ENCODE measurements at places on chromosomes 1 and 21. TPM values are rescaled to one million over a fixed set of nuclear protein-coding genes. Genes with fewer than 3 reads are reported as not detected.
A peak's percentile ranks its signal among the peaks of the same experiment; 100 is the strongest.

- H3K4me1 ChIP-seq, result no peaks in the 10 kb centered on the region
- peaks cover 30% of the 10 kb centered on the region for H3K27me3 ChIP-seq
- DNase-seq, result no peak
- no peak overlapping the region for H3K27ac ChIP-seq
- no peak overlapping the region for H3K4me3 ChIP-seq
Observed at GRCh38 chr1:62312698-62313097, 6.5 kb downstream of the KANK4 start.

DNA sequence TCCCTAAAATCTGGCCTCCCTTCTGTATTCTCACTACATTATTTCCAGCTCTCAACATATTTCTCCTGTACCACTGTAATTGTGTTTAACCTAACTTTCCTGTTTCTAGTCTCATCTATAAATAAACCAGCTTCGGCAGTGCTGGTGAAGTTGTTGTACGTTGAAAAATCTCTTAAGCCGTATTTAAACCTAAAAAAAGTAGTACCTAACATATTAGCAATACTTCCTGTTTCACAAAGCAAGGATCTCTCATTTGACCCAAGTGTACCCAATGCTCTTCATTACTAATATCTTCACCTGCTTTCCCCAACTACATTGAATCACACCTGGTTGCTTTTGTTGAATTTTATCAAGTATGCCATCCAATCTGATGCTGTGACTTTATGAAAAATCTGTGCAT is 42.2 kb upstream of the RGS21 start:
- no peaks in the 10 kb centered on the region for H3K36me3 ChIP-seq
- no peaks in the 10 kb centered on the region for H3K4me1 ChIP-seq
- DNase-seq, result no peak
- no peak overlapping the region for H3K27ac ChIP-seq
- H3K4me3 ChIP-seq, result no peak overlapping the region
- no peaks in the 10 kb centered on the region for H3K27me3 ChIP-seq

- no peak overlapping the region for H3K27ac ChIP-seq
- H3K36me3 ChIP-seq, result no peaks in the 10 kb centered on the region
- peaks cover 2% of the 10 kb centered on the region for H3K4me1 ChIP-seq
Observed at GRCh38 chr1:212490276-212490675, 57.6 kb downstream of the NENF start.

- H3K4me1 ChIP-seq, result no peaks in the 10 kb centered on the region
- H3K27me3 ChIP-seq, result peaks cover 11% of the 10 kb centered on the region
- H3K27ac ChIP-seq, result no peak overlapping the region
- DNase-seq, result no peak
Observed at GRCh38 chr1:183424691-183425090, 6.5 kb upstream of the NMNAT2 start.

DNA sequence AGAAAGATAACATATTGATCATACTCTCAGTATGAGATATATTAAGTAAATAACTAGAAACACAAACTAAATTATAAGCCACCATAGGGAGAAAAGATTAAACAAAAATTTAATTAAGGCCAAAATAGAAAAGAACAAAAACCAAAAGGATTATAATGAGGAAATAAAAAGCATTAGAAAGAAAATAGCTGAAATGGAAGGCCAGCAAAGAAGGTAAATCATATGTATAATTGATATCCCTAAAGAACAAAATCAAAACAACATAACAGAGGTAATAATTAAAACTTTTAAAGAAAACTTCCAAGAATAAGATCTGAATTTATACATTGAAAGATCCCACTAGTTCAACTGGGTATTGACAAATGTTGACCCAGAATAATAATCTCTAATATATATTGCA is 453.0 kb downstream of the LRRIQ3 start:
- no peak overlapping the region for H3K4me3 ChIP-seq
- DNase-seq, result no peak
- no peaks in the 10 kb centered on the region for H3K27me3 ChIP-seq
- H3K36me3 ChIP-seq, result no peaks in the 10 kb centered on the region

- no peak for DNase-seq
- H3K27ac ChIP-seq, result no peak overlapping the region
- H3K27me3 ChIP-seq, result peaks cover 2% of the 10 kb centered on the region
- H3K4me3 ChIP-seq, result no peak overlapping the region
- H3K36me3 ChIP-seq, result no peaks in the 10 kb centered on the region
- no peaks in the 10 kb centered on the region for H3K4me1 ChIP-seq
Observed at GRCh38 chr1:240190881-240191401, 99.3 kb downstream of the FMN2 start.

DNA sequence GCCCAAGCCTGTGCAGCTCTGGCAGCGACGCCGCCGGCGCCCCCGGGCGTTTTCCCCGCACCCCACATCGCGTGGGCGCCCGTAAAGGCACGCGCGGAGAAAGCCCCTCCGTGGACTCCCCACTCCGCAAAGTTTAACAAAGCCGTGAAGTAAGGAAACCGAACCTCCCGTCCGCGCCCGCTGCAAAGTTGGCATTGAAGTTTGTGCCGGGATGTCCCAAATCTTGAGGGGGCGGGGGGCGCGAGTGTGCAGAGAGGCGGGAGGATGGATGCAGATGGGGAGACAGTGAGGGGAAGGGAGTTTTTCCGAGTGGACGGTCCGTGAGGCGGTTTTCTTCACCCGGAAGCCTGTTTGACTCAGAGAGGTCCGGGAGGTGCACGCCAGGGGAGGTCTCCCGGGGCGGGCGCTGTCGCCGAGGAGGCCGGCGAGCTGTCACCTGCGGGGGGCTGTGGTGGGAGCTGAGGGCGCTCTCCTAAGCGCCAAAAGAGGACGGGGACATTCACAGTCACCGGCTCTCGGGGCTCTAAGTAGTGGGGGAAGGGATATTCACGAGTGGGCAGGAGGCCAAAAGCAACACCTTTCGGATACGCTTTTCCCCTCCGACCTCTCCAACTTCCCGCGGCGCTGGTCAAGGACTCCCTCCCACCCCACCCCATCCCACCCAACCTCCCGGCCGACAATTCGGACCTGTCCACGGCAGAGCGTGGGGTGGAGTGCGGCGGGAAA is 1.3 kb downstream of the WLS start:
- H3K4me3 ChIP-seq, result peak overlapping the region; percentile 52
- peaks cover 6% of the 10 kb centered on the region for H3K4me1 ChIP-seq
- H3K27me3 ChIP-seq, result peaks cover 57% of the 10 kb centered on the region
- H3K36me3 ChIP-seq, result no peaks in the 10 kb centered on the region
- H3K27ac ChIP-seq, result no peak overlapping the region

- peaks cover 9% of the 10 kb centered on the region for H3K4me1 ChIP-seq
- H3K27ac ChIP-seq, result peak overlapping the region; percentile 35
- H3K27me3 ChIP-seq, result peaks cover 23% of the 10 kb centered on the region
- no peaks in the 10 kb centered on the region for H3K36me3 ChIP-seq
- peak overlapping the region; percentile 80 for H3K4me3 ChIP-seq
Observed at GRCh38 chr1:117758444-117759316, 152.8 kb downstream of the TENT5C start.

- H3K4me3 ChIP-seq, result no peak overlapping the region
- DNase-seq, result no peak
- no peaks in the 10 kb centered on the region for H3K27me3 ChIP-seq
- peaks cover 16% of the 10 kb centered on the region for H3K4me1 ChIP-seq
Observed at GRCh38 chr1:175216444-175216843, 23.9 kb upstream of the KIAA0040 start.

Gene FCRL4
- not detected for total RNA-seq

GRCh38 chr1:163076446-163076845 is 7.3 kb downstream of the RGS4 start:
- H3K36me3 ChIP-seq, result no peaks in the 10 kb centered on the region
- H3K4me3 ChIP-seq, result no peak overlapping the region
- H3K27ac ChIP-seq, result no peak overlapping the region
- H3K27me3 ChIP-seq, result peaks cover 8% of the 10 kb centered on the region

Gene LCE3D
- not detected for total RNA-seq

DNA sequence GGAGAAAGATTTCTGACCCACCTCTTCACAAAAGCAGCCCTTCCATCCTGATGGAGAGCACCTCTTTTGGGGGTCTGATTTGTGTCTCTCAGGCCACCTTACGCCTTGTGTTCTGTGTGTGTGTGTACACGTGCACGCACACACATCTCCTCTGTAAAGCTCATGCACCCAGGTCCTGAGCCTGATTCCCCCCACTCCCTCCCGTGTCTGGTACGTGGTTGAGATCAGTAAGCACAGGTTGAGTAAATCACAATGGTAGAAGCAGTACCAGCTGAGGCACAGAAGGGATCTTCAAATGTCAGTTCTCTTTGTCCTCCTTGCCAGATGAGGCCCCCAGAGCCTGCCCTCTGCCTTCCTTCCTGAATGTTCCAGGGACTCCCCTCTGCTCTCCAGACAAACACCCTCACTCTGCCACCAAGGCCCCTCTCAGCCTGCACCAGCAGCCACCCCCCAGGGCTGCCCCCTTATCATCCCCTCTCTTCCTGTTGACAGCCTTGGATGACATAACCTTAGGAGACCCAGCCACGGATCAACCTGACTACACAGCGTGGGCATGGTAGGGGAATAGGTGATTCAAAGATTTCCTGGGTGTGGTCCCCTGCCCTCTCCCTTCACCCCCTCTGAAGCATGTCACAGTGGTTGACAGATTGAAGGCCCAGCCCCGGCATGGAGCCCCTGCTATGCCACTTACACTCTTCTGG is 112.8 kb downstream of the HIVEP3 start:
- H3K4me3 ChIP-seq, result peak overlapping the region; percentile 73
- H3K27ac ChIP-seq, result peak overlapping the region; percentile 84
- peaks cover 63% of the 10 kb centered on the region for H3K4me1 ChIP-seq
- DNase-seq, result peak; percentile 44
- peaks cover 2% of the 10 kb centered on the region for H3K36me3 ChIP-seq

Gene TMEM51
- 0.57 TPM for total RNA-seq

- no peaks in the 10 kb centered on the region for H3K27me3 ChIP-seq
- DNase-seq, result no peak
- no peak overlapping the region for H3K4me3 ChIP-seq
- H3K4me1 ChIP-seq, result peaks cover 9% of the 10 kb centered on the region
- no peak overlapping the region for H3K27ac ChIP-seq
Observed at GRCh38 chr1:34851431-34852105, 8.0 kb downstream of the SMIM12 start.

Gene RAB42
- 0.79 TPM for total RNA-seq

DNA sequence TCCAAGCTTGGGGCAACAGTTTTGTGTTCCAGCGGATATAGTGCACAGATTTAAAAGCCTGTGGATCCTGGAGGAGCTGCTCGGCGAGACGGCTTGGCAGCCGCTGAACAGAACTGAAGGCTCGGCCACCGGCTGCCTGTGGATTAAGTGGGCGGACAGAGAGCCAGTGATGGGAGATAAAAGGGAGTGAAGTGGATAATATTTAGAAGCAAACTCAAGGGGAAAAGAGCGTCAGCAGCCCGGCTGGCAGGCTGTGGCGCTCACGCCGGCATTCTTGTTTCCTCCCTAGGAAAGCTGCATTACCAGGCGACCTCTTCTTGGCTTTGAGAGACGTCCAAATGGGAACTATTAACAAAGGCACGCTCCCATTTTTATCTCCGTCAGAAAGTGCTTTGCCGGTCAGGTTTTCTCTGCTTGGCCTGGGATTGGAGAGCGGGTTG is 10.4 kb downstream of the TRABD2B start:
- peaks cover 57% of the 10 kb centered on the region for H3K27me3 ChIP-seq
- H3K27ac ChIP-seq, result no peak overlapping the region
